NCI-H2107 (cell line): ENCODE measurements at places on chromosomes 7 and 10.

DNA sequence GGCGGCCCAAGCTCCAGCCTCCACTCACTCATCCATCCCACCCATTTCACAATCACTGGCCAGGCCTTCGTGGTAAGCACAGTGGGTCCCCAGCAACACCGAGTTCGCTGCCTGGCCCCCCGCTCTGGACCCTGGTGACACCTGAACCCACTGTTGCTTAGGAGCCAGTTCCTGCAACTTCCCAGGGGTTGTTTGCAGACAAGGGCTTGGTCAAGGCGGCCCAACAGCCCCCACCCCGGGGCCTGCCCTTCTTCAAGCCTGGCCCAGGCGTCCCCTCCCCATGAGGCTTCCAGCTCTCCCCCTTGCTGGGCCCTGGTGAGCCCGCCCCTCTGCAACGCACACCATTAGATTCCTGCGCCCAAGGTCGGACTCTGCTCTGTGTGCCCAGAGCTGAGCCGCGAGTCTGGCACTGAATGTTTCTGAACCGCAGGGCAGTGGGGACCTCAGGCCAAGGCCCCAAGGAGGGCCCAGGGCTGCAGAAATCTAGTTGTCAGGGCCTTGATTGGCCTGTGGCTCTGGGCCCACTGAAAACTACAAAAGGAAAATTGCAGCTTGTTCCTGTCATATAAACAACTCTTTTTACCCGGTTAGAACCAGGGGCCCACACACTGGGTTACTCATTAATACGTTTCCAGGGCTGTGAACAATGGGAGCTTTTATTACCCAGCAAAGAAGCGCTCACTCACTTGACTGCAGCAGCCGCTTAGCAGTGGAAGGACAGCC, 2.1 kb upstream of the COX19 start:
- peak; percentile 61 for DNase-seq

- DNase-seq = no peak
These were observed 42.0 kb downstream of the ANXA8 start for GRCh38 chr10:47441938-47442337.

- DNase-seq = no peak
These were observed 5.5 kb upstream of the SLC25A13 start for GRCh38 chr7:96327429-96327828.

DNA sequence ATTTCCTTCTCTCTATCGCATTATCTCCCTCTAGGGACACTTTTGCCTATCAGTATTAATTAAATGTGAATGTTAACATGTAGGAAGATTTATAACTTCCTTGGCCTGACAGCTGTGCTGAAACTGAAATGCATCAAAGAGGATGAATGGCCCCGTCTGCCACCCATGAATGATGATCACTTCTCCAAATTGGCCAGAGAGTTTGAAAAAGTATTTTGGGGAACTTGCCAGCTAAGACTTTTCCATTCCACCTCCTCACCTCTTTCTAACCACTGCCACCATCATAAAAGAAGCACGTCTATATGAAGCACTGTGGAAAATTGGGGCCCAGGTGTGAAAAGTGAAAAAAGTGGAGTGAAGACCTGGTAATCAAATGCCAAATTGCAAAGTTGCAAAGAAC, 25.4 kb upstream of the ST8SIA6 start:
- DNase-seq = no peak

- DNase-seq = no peak
These were observed 51.8 kb upstream of the FAM3C start for GRCh38 chr7:121447911-121448300.

DNA sequence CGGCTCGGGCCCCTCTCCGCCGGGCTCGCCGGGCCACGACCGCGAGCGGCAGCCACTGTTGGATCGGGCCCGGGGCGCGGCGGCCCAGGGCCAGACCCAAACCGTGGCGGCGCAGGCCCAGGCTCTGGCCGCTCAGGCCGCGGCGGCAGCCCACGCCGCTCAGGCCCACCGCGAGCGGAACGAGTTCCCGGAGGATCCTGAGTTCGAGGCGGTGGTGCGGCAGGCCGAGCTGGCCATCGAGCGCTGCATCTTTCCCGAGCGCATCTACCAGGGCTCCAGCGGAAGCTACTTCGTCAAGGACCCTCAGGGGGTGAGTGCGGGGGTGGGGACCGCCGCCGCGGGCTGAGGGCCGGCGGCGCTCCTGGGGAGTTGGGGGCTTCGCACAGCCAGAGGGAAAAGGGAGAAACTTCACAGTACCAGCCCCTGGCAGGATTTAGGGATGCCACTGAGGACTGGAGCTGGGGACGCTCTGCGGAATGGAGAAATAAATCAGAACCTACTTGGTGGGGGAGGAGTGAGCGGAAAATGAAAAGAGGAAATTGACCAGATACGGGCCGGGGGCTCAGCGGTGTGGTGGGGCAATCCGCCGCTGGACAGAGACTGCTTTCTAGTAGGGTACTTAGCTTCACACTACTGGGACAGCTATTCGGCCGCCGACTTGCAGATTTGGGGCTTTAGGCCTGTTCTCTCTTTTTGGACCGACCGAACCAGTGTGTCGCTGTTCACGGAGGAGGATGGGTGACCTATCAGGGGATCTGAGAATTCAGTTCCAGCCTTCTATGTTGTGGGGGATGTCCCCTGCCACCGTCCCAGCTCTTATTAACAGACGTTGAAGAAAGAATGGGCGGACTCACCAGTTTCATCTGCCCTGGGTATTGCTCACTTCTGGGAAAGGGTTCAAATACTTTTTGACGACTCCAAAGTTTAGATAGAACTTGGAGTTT, 669 bp downstream of the PI4K2A start:
- no peak for DNase-seq

- no peak for DNase-seq
These were observed 210.5 kb upstream of the YAE1 start for GRCh38 chr7:39355664-39356063.
